ENCODE measurements at places on chromosomes 2 and 18.
A peak's percentile ranks its signal among the peaks of the same experiment; 100 is the strongest.

DNA sequence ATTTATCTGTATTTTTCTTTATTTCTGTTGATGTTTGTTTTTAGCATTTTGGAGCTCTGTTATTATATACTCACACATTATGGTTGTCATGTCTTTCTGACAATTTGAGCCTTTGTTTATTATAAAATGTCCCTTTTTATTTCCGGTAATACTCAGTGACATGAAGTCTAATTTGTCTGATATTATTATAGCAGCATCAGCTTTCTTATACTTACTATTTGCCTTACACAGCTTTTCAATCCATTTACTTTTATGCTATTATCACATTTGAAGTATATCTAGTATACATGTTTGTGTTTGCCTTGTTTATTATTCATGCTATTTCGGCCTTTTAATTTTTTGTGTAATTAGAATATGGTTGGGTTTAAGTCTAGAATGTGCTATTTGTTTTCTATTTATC lies 430.6 kb upstream of the FANCL start:
- no peak for DNase-seq

DNA sequence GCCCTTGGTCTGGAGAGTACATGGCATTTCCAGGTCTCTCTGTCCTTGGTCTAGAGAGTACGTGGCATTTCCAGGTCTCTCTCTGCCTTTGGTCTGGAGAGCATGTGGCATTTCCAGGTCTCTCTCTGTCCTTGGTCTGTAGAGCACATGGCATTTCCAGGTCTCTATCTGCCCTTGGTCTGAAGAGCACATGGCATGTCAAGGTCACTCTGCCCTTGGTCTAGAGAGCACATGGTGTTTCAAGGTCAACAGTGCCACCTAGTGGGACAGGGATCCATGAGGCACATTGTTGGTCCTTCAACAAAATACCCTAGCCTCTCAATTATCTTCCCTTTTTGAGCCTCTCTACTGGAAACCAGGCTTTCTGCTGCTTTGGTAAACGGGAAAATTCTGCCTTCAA lies 250.2 kb downstream of the OTX1 start:
- no peak for DNase-seq

- no peak for DNase-seq
Observed at GRCh38 chr2:64582774-64583340, 58.7 kb downstream of the AFTPH start.

DNA sequence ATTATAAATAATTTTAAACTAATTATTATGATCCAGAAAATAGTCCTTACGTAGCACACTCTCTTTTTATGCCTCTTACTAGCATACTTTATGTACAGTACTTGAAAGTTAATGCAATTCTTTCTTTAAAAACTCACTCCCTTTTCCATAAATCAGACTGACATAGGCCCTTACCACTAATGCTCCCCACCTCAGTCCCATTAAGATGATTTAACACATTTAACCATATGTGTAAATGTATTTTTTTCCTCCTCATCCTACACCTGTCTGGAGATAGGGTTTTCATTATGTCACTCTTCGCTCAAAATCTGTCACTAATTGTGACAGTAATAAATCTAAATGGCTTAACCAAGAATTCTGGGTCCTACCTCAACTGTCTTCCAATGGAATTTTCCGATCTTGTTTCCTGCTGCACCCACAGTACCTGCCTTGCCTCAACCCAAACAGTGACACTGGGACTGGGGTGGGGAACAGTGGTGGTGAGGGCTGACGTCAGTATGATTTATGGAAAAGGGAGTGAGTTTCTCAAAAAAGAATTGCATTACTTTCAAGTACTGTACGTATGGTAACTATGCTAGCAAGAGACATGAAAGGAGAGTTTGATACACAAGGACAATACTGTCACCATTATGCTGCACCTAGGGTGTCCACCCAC lies 25.1 kb downstream of the EFEMP1 start:
- DNase-seq, result no peak

DNA sequence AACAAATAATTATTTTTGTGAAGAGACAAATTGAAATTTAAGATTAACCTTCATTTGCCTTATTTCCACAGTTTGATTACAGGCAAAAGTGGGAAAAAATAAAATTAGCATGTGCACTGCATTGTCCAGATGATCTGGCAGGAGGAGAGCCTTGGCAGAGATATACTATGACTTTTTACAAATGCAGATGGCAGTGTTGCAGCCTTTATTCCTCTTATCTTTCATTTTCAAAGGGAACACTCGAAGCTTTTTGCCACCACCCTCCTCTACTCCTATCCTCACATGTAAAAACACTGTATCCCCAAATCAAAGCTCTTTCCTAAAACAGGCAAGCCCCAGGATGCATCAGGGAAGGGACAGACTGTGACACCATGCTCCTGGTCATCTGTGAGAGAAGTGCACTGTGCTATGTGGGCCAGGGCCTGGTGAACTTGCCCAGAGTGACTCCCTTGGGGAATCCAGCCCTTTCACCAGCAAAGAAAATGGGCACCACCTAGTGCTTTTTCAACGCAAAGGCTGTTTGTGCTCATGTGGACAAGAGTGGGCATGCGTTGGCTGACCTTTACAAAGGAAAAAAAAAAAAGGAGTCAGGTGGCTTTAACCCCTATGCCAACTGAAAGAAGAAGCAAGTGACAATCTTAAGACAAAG lies 74.7 kb upstream of the ETAA1 start:
- DNase-seq, result peak; percentile 60

GRCh38 chr2:71303849-71304248 lies 27.7 kb upstream of the ZNF638 start:
- DNase-seq, result no peak

DNA sequence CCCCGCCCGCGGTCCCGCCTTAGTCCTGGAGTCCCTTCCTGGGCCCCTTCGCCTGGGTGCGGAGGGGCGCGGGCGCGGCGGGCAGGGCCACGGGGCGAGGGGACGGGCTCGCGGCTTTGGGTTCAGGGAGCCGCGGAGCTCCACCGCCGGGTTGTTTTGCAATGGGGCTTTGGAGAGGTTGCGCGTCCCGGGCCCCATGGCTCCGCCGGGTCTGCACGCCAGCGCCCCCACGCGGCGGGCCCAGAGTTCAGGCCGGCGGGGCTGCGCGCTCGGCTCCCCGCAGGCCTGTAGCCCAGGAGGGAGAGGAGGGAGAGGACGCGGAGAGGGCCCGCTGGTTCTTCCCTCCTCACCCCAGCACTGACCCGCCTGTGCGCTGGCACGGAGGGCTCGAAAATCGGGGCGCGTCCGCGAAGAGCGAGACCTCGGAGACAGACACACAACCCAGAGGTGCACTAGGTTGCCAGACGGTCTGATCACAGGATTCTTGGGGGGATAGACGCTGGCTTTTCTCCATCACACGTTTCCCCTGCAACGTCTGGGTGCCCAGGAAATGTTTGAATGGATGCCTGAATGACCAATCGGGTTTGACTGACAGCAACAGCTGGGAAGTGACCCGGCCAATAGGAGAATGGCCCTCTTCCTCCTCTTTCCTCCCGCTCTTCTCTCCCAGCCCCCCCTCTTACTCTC lies 4.9 kb upstream of the SIX2 start:
- DNase-seq, result peak; percentile 43

- DNase-seq, result no peak
Observed at GRCh38 chr2:181995289-181995688, 9.6 kb downstream of the PPP1R1C start.

DNA sequence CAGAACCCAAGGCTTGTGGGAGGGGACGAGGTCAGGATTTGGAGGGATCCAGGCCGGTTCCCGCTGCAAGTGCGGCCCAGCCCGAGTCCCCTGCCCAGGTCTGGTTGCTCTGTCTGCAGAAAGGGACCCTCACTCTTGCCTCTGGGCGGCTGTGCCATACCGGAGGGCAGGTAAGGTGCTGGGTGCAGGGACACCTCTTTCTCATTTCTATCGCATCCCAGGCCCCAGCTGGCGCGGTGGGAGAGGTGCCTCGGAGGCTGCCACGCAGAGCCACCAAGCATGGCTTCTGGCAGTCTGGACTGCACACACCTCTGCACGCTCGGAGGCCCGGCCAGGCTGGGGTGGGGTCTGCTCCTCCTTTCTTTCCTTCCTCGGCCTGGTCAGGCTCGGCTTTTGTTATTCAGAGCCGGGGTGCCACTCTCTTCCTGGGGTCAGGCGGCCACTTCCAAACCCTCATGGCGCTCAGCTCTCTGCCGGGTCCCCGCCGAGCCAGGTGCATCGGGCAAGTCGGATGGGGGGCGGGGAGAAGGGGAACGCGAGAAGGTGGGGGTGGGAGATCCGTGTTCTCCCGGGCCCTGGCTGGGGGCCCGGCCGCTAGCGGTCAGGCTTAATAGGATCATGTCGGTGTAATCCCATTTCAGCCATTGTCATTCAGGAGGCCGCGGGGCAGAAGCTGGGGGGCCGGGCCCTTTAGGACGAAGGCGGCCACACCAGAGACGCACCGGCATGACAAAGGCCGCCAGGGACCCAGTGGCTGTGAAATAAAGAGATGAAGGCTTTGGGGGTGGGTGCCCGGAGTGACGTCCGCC lies 9.0 kb downstream of the GBX2 start:
- no peak for DNase-seq

GRCh38 chr2:11539317-11540147 lies 5.7 kb downstream of the GREB1 start:
- peak; percentile 57 for DNase-seq

GRCh38 chr2:69062307-69062962 lies 49.5 kb downstream of the ANTXR1 start:
- peak; percentile 11 for DNase-seq

DNA sequence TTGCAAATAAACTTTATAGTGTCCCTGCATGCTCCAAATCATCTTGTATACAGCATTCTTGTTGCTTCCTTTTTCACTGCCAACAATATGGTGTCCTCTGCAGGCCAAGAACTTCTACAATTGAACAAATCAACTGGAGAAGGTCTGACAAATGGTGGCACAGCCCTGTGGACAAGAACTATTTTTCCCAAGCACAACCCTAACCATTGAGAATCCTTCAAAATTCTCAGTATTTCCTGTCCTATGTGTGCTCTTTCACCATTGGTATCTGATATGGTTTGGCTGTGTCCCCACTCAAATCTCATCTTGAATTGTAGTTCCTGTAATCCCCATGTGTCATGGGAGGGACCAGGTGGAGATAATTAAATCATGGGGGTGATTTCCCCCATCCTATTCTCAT lies 865.1 kb upstream of the ACVR2A start:
- no peak for DNase-seq

DNA sequence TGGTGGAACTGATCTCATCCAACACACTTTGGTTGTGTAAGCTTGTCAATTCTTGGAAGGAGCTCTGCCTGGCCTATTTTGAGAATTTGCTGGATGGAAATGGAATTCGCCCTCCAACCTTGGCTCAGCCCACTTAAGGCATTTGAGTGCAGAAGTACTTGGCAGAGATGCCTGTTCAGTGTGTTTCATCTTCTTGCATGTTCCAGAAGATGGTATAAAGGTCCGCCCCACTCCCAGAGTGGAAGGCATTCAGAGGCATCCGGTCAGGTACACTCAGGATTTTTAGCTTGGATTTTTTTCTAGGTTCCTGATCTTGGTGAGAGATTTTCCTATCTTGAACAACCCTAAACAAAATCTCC lies 61.3 kb upstream of the TXNDC2 start:
- no peak for DNase-seq

DNA sequence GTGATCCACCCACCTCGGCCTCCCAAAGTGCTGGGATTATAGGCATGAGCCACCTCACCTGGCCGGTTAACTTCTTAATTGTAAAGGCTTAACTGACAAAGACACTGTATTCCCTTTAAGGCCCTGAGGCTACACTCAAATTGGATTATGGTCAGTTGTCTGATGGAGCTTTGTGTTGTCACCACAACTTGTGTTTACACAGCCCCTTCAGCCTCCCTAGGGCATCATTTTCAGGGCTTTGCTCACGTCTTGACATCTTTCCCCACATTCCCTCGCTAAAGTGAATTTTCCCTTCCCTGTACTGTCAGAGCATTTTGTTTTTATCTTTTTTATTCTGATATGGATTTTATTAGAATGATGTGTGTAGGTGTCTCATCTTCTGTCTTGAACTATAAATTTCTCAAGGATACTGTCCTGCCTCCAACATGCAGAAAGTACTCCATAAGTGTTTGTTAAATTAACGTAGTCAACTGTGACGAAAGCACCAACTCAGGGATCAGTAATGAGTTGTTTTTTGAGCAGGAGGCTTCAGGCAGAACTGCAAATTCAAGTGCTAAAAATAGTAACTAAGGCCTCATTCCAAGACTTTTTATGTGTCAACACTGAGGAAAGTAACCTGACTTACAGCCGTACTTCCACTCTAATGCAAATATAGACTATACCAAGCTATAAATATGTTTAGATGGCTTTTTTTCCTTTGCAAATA lies 77.1 kb upstream of the NARS1 start:
- DNase-seq, result no peak

DNA sequence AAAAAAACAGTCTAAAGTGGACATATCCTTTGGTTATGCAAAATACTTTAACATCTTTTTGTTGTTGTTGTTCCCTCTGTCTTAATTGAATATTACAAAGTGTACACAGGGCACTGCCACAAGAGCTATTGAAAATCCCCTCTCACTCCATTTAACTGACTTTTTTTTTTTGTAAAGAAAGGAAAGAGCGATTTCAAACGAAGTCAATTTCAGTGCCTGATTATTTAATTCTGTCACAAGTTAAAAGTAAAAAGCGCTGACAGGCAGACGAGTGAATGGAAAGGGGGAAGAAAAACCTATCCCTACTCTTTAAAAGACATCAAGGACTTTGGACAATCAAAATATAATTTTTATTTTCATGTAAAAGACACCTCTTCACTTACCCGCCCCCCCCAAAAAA lies 1.9 kb downstream of the FIGN start:
- DNase-seq, result no peak

DNA sequence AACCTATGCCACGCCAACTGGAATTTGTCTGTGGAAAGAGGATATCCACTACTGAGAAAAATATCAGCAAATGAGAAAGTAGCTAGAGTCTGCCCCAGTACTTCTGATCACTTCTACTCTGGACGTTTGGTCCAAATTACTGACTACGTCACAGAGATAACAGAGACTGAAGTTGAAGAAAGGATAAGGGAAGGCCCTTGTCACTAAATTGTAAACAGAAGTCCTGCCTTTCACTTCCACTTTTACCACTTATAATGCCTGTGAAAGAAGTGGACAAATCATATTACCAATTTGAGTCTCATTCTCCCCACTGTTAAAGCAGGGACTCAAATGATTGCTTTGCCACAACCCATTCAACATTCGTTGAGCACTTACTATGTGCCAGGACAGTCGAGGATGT lies 173.9 kb upstream of the ERBB4 start:
- DNase-seq, result no peak

DNA sequence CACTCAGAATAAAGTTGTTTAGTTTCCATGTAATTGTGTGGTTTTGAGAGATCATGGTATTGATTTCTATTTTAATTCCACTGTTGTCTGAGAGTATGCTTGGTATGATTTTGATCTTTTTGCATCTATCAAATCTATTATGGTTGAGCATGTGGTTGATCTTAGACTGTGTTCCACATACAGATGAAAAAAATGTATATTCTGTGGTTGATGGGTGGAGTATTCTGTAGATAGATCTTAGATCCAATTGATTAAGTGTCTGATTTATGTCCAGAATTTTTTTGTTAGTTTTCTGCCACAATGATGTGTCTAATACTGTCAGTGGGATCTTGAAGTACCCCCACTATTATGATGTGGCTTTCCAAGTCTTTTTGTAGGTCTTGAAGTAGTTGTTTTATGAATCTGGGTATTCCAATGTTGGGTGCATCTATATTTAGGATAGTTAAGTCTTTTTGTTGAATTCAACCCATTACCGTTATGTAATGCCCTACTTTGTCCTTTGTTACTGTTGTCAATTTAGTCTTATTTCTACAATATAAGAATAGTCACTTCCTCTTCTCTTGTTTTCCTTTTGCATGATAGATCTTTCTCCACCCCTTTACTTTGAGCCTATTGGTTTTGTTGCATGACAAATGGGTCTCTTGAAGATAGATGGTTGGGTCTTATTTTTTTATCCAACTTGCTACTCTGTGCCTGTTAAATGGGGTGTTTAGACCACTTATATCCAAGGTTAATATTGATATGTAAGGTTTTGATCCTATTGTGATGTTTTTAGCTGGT lies 101.8 kb downstream of the TRABD2A start:
- no peak for DNase-seq
